ENCODE measurements at places on chromosomes 5 and 9.

DNA sequence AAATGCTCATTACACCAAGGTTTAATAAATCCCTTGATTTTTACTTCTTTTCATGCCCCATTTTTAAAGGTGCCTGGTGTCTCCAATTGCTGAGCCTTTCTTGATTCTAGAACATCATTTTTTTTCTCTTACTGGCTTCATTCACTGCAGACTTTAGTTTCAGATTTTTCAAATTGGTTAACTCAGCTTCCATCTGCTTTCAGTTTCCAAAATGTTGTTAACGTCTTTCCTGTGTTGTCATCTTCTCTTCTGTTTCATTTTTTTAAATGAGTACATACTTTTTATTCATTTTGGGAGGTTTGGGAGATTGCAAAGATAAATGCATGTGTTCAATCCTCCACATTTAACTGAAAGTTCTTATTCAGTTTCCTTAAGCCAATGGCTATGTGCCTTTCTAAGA is 126.4 kb upstream of the CCNG1 start:
- no peak for DNase-seq

DNA sequence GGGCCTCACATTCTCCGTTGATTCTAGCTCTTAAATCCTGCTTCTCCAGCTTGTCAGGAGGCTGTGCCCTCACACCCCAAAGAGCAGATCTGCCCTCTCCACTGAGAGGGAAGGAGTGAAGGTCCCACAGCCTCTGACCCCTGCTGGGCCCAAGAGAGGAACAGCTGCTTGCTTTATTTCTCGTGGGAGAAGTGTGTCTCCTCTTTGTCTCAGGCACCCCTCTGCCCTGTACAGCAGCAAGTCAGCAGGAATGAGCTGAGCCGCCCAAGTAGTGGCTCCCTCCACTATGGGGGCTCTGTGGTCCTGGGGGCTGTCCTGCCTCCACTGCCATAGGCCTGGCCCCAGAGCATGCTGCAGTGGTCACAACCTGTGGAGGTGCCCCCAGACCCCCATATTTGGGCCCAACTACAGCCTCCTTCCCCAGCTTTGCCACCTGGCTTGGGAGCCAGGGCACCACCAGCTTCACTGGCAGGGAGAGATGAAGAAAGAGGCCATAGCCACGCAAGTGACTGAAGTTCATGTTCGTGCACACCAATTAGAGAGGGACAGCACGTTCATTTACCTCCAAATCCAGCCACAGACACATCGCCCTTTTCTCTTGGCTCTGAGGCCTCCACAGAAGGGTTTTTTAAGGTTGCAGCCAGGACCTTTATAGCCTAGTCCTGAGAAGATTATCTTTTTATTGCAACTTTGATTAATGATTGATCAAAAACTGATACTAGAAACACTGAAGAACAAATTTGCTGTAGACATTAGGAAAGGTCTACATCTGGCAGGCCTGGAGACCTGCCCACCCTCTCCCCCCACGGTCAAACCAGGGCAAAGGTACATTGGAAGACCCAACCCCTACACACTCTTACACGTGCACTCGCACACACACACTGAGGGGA is 27.5 kb downstream of the IRF1 start:
- DNase-seq, result no peak

DNA sequence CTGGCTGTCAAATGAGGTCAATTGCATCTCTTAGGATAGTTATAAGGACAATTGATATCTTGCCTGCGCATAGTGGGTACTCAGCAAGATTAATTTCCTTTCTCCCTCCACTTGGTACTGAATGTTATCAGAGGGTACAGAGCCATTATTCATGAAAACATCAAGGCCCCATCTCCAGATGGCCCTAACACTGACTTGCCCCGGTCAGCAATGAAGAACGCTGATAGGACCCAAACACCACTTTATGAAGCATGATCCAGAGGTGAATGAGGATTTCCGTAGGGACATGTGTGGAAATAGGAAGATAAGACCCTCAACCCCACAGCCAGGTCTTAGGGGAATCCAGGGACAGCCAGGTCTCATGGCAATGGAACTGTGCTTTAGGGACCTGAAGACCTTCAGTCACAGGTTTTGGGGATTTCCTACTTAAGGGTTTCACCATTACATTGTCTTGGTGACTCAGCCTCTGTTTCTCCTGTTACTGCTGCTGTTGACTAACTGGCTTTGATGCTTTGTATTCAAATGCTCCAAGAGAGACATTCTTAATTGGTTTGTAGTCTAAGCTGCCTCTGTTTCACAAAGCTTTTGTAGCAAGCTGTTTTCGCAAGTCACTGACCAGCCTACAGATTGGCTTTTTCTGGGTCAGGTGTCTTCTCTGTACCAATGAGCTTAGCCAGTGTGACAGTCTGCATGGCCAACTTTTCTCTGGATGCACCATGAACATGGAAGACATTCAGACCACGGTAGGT is 35.3 kb upstream of the IQGAP2 start:
- no peak for DNase-seq

DNA sequence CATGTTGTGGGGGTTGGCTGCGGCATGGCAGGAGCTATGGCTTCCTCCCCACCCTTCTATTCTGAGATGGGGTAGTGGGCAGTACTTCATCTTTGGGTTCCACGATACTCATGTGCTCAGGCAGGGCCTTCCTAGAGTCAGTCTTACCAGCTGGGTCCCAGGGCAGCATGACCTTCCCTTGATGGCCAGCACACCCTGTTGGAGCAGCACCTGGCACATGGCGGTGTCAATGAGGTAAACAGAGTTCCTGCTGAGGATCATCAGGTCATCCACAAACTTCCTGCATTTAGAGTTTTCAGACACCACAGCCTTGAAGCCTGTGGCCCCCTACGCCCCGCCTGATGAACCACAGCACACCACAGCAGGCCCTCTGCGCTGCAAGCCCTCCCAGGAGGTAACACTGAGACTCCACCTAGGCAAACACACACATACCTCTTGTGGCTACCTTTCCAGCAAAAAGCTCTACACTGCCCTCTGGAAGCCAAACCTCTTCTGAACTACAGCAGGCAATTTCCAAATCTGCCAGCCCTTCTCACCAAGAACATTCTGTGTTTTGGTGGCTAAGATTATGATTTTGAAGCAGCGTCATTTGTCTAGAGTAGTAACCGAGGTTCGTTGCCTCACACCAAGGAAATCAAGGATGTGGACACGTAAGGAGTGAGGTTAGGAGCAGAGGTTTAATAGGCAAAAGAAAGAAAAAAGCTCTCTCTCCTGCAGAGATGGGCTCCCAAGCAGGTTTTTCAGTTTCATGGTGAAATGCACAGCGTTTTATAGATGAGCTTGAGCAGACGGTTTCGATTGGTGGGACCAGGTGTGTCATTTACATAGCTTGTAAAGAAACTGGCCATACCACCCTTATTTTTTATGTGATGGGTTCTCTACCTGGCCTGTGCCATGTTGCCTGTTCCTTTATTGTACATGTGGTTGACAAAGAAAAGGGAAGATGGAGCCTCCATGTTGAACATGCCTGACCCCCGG is 20.3 kb upstream of the TMEM174 start:
- DNase-seq, result no peak

GRCh38 chr5:10800852-10801251 is 39.8 kb upstream of the DAP start:
- no peak for DNase-seq

DNA sequence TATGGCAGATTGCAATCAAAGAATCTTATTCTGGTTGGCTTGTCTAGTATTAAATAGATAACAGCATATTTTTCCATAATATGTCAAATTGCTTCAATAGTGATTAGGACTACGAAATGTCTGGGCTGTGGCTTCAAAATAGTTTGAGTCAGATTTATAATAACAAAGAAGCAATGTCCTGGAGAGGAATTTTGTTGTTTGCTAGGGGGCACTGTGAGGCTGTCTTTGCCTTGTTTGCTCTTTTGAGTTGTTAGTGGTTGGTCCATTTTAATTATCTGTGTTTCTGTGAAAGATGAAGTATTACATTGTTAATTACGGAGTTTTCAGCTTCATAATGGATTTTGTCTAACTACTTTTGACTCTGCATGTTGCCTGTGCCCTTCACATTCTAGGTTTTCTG is 713.6 kb downstream of the TLE4 start:
- DNase-seq, result no peak

GRCh38 chr5:181045316-181045715 is 5.2 kb downstream of the BTNL9 start:
- no peak for DNase-seq

DNA sequence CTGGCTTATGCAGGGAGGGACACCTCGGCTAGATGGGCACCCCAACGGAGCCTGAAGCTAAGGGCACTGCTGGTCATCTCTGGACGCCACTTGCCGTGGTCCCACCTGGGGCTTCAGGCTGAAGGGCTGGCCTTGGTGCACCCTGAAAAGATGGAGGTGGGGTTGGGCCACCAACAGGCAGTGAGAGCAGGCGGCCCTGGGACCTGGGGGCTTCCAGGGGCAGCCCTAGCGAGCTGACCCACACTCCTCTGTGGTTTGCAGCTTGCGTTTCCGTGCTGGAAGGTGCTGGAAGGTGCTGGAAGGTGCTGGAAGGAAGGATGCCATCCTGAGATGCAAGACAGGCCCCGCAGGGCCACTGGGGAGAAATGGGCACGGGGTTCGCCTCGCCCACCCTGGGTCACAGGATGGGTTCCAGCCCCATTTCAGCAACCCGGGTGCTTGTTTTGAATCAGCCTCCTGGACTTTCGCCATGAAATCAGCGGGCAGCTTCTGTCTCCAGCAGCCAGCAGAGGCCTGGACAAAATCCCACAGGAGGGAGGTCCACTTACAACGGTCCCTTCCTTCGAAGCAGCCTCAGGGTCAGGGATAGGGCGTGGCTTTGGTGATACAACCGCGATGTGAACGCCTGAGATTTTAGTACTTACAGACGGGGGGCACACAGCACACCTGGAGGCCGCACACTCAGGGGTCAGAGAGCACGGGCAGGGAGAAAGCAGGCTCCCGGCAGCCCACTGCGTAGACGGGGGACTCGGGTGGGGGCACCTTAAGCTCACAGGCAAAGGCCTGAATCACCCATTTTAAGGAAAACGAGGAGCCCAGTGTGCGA is 303.1 kb upstream of the IRX4 start:
- DNase-seq, result no peak

GRCh38 chr5:1380011-1380817 is 35.3 kb upstream of the CLPTM1L start:
- peak; percentile 38 for DNase-seq

- no peak for DNase-seq
Observed at GRCh38 chr9:133866946-133867345, 125.2 kb downstream of the VAV2 start.

DNA sequence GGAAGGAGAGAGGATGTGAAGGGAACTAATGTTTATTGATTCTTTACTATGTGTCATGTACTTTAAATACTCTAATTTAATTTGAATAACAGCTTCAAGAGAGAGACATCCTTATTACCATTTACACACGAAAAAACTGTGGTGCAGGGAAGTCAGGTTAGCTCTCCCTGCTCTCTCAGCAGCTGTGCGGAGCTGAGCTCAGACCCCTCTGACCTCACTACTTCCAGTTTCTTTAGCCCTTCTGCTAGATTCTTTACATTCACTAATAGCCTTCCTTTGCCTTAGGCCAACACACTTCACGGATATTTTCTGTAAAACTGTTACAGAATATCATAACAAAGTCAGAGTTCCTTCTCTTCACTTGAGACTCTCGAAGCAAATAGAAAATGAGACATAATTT is 131.3 kb upstream of the ARRDC3 start:
- no peak for DNase-seq

GRCh38 chr9:132372177-132373095 is 17.6 kb upstream of the SETX start:
- DNase-seq, result peak; percentile 36

DNA sequence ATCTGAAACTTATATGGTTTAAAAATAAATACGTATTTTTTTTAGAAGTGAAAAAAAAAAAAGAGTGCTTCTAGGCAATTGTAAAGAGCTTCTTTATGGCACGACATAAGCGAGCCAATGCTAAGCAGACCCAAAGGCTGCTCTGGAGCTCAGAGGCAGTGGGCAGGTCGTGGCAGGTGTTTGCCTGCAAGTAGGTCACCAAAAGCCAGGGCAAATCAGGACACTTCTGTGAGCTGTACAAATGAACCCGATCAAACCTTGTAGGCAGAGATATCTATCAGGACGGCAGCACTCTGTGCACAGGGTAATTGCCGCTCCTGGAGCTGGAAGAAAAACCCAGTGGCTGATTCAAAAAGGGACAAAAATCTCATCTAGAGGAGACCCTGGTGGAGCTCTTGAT is 75.9 kb downstream of the IRX2 start:
- no peak for DNase-seq

- DNase-seq, result no peak
Observed at GRCh38 chr5:57499262-57500050, 16.8 kb upstream of the ACTBL2 start.

GRCh38 chr9:132099741-132100407 is 20.2 kb upstream of the MED27 start:
- DNase-seq, result no peak

DNA sequence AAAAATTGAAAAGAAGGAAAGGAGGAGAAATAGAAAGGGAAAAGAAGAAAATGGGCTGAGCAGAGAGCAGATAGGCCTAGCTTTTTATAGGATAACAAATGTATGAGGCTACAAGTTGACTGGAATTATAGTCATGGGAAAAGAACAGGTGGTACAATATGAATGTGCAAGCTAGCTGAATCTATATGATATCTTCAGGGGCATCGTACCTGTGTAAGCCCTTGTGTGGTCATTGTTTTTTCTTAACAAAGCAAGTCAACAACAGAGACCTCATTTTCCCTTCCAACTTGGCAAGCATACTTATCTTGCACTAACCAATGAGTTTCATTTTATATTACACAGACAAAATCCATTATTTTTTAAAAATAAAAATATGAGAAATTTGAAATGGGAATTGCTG is 259.2 kb downstream of the KCTD16 start:
- DNase-seq, result no peak
